ENCODE measurements at places on chromosomes 7 and 10. TPM values are rescaled to one million over a fixed set of nuclear protein-coding genes. Genes with fewer than 3 reads are reported as not detected.

- DNase-seq, result no peak
Measured at GRCh38 chr10:30058570-30059132, 735 bp downstream of the JCAD start.

GRCh38 chr10:49363309-49364031, 32.4 kb downstream of the DRGX start:
- DNase-seq, result no peak

DNA sequence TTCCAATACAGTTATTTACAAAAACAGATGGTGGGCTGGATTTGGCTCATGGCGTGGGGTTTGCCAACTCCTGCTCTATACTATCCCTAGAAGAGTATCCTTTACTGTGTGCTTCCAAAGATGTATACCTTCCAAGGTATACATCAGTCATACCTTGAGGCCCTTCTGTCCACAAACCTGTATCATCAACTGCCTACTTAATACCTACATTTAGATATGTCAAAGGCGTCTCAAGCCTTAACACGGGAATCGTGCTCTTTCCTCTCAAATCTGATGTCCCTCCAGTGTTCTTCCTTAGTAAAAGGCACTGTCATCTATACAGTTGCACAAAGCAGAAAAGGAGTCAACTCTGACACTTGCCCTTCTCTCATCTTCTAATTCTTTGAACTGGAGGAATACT, 36.9 kb downstream of the NAMPT start:
- no peak for DNase-seq

The WDR86 gene
- total RNA-seq, result 19.6 TPM

The RSBN1L gene
- 8.7 TPM for total RNA-seq

The LRRC61 gene
- 63.4 TPM for total RNA-seq

The MORN4 gene
- 11.2 TPM for total RNA-seq

The WEE2 gene
- total RNA-seq, result not detected
